Stimulated activated CD8-positive, alpha-beta memory T cell treated with anti-CD3 and anti-CD28 coated beads, Interleukin-7, amount 100 ng/mL, for 4 hours (primary cell): ENCODE measurements at places on chromosomes 4 and X.

GRCh38 chr4:62037571-62037970 is 837.4 kb downstream of the ADGRL3 start:
- DNase-seq, result no peak

- no peak for DNase-seq
Measured at GRCh38 chr4:52856801-52857200, 5.3 kb upstream of the RASL11B start.

- no peak for DNase-seq
Measured at GRCh38 chr4:182238355-182238931, 4.8 kb upstream of the TENM3 start.

- DNase-seq, result no peak
Measured at GRCh38 chrX:123871309-123871708, 11.5 kb downstream of the XIAP start.

- DNase-seq, result no peak
Measured at GRCh38 chr4:73193155-73193554, 65.4 kb downstream of the ANKRD17 start.

DNA sequence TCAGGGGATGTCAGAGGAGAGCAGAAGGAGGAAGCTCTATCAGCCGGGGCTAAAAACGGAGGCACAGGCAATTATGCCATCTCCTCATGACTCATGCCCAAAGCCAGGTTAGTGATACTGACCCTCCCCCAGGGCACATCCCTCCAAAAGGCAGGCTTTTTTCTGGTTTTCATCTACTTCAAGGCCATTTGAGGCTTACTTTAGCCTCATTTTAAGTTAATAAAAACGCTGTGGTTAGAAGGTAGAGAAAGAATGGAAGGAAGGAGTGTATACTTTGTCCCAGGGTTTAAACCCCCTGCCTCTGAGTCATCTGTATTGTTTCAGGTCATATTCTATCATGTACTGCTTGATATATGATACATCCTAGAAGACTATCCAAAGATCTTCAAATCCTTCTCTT is 89.7 kb upstream of the NDP start:
- no peak for DNase-seq

DNA sequence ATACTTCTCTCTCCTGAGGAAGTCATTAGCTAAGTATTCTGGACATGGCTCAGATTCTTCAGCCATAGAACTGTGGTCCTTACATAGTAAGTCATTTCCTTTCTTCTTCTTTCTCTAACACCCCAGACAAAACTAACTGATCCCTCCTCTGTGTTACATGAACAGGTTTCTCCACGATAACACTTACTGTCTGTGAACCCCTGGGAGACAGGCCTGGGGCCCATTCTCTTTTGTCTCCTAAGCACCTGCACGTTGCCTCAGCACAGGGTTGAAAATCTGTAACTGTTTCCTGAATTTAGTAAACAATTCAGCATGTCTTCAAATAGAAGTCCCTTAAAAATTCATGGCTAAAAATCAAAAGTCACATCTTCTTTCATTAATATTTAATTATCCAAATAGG is 24.7 kb downstream of the APBB2 start:
- no peak for DNase-seq

- DNase-seq, result no peak
Measured at GRCh38 chr4:138310498-138310897, 68.3 kb upstream of the SLC7A11 start.

GRCh38 chrX:36199928-36200327 is 280.4 kb downstream of the CFAP47 start:
- DNase-seq, result no peak

- no peak for DNase-seq
Measured at GRCh38 chr4:17166954-17167353, 268.5 kb upstream of the LDB2 start.

GRCh38 chr4:17526695-17527477 is 11.9 kb downstream of the CLRN2 start:
- no peak for DNase-seq

- no peak for DNase-seq
Measured at GRCh38 chr4:137307806-137308205, 224.5 kb downstream of the PCDH18 start.

DNA sequence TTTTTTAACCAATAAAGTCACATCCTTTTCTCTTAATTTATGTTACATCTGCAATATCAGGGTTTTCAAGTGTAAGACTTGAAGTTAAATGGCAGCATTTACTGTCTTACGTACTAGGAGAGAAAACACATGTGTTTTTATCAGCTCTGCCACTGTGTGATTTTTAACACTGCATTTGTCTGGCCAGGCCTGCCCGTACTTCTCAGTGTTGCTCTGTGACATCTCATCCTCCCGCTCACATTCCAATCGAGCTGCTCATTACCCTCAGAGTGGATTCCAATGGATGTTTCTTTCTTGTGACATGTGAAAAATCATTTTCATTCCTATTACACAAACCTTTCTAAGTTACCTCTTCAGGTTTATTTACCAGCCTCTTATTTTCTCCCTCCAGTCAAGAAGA is 420.3 kb downstream of the FAT4 start:
- DNase-seq, result no peak

- no peak for DNase-seq
Measured at GRCh38 chr4:7784131-7784870, 155.4 kb downstream of the AFAP1 start.
